KG1 (cell line): ENCODE measurements at places on chromosomes 7 and 10.

GRCh38 chr10:2949948-2950354 lies 117.4 kb upstream of the PFKP start:
- no peak for DNase-seq

- no peak for DNase-seq
Observed at GRCh38 chr10:398954-399353, 263.7 kb downstream of the ZMYND11 start.

- DNase-seq = no peak
Observed at GRCh38 chr10:115814542-115814941, 458.5 kb downstream of the GFRA1 start.

GRCh38 chr7:43522406-43523156 lies 60.3 kb upstream of the STK17A start:
- no peak for DNase-seq

- no peak for DNase-seq
Observed at GRCh38 chr10:103747193-103747865, 108.0 kb downstream of the SH3PXD2A start.
